Activated CD8-positive, alpha-beta T cell treated with anti-CD3 and anti-CD28 coated beads, Interleukin-2, amount 10 ng/mL, durations not matched to agents 7 days and 5 days (primary cell): ENCODE measurements at places on chromosomes 11 and 22. TPM values are rescaled to one million over a fixed set of nuclear protein-coding genes. Genes with fewer than 3 reads are reported as not detected.

GRCh38 chr11:59053387-59053786, 32.7 kb upstream of the GLYATL1B start:
- peak; percentile 85 for DNase-seq

- DNase-seq = no peak
These were observed 471.1 kb upstream of the ANO3 start for GRCh38 chr11:25860677-25861450.

DNA sequence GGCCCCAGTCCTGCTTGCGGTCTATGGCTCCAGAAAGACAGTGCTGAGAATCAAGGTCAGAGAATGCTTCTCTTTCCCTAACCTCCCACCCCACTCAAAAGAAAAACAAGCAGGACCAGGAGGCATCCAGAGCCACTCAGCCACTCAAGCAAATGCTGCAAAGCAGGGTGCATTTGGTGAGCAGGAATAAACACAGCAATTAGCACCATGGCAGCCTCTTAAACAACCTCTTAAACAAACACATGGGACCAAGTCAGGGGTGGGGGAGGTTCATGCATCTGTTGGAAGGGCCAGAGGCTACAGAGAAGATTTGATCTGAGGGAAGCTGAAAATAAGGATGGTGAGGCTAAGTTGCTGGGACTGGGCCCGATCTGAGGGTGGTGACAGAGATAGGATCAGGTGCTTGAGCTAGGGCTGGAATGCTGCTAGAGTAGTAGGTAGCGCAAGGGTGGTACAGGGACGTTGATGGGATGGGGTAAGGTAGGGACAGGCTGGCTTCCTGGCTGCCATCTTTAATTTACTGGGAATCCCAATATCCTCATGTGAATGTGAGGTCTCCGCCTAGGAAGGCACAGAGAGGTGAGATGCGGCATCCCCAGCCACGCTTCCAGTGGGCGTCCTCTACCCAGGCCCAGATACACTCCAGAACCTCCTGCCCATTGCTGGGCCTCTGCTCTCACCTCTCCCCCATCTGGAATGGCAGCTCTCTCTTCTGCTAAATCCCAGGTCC, 26.6 kb upstream of the LMO1 start:
- no peak for DNase-seq

GRCh38 chr11:35623621-35624168, 5.4 kb downstream of the FJX1 start:
- no peak for DNase-seq

CELSR1 gene
- not detected for total RNA-seq
